SHP77 treated with DMSO at 0.1 percent for 48 hours (cell line): ENCODE measurements at places on chromosomes 11 and 22.

- DNase-seq = no peak
Observed at GRCh38 chr11:74641905-74642304, 49.5 kb downstream of the POLD3 start.

GRCh38 chr22:33699176-33699575 is 221.1 kb downstream of the LARGE1 start:
- DNase-seq = no peak

- DNase-seq = no peak
Observed at GRCh38 chr11:19365743-19366410, 125.1 kb upstream of the E2F8 start.

GRCh38 chr22:48868554-48868953 is 959.1 kb downstream of the BRD1 start:
- no peak for DNase-seq

DNA sequence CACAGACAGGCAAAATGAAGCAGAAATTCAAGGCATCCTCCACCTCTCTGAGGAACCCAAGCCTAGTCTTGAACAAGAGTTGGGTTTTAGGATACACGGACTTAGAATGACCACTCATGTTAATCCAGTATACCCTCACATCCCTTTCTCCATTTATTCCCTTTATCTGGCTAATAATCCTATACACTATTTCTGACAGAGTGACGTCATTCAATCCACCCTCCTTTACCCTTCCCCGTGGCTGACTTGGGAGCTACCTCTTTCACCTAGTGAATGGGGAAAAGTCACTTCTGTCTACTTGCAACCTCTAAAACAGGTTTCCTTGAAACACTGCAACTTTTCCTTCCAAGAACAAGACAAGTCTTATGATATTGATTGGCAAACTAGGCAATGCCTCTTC is 52.8 kb upstream of the PARVA start:
- no peak for DNase-seq

DNA sequence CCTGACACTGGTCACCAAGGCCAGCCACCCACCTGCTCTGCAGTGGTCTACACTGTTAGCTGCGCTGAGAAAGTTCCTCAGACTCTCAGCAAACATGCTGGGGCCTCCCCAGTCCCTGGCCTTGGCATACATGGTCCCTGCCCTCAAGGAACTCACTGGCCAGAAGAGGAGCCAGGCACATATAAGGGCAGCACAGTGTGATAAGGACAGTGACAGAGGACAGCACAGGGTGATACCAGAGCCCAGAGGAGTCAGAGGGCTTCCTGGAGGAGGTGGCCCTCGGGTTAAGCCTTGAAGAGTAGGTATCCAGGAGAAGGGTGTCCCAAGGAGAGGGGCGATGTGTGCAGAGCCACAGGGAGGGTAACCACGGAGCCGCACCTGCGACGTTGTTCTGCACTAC is 624 bp downstream of the ART1 start:
- no peak for DNase-seq

- no peak for DNase-seq
Observed at GRCh38 chr11:68440224-68440623, 20.3 kb upstream of the PPP6R3 start.
